ENCODE measurements at places on chromosomes 1 and 21. TPM values are rescaled to one million over a fixed set of nuclear protein-coding genes. Genes with fewer than 3 reads are reported as not detected.

DNA sequence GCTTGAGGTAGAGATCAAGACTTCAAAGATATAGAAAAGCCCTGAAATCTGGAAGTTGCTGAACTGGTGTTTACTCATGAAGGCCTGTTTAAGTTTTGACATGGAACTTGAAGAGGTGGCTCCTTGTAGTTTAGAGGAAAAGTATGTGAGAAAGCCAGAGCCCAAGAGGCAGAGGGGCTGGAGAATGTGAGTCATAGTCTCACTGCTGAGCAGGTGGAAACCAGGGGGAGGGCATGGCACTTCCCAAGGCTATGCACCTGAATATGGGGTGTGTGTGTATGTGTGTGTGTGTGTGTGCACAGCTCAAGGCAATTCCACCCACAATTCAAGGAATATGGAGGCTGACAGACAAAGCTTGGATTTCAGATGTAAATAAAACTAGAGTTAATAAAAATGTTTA, 46.8 kb upstream of the C1orf198 start:
- DNase-seq, result no peak

GRCh38 chr1:247317702-247318101, 14.0 kb downstream of the ZNF496 start:
- no peak for DNase-seq

- DNase-seq, result no peak
Measured at GRCh38 chr1:161313554-161314200, 504 bp upstream of the SDHC start.

- no peak for DNase-seq
Measured at GRCh38 chr1:4653328-4653660, 1.1 kb upstream of the AJAP1 start.

DNA sequence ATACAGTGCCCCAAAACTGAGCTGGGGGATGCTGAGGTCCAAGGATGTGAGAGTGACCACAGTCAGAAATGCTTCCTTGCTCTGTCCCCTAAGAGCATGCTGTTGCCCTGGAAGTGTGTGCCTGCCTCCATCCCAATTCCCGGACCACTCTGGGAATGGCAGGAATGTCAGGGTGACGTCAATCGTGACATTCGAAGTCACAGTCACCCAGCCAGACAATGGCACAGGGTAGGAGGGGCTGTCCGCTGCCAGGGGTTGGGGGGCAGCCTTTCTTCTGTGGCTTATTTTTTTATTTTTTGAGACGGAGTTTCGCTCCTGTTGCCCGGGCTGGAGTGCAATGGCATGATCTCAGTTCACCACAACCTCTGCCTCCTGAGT, 22.3 kb downstream of the MEF2D start:
- no peak for DNase-seq

GRCh38 chr1:227374846-227375245, 56.6 kb upstream of the CDC42BPA start:
- DNase-seq, result no peak

DNA sequence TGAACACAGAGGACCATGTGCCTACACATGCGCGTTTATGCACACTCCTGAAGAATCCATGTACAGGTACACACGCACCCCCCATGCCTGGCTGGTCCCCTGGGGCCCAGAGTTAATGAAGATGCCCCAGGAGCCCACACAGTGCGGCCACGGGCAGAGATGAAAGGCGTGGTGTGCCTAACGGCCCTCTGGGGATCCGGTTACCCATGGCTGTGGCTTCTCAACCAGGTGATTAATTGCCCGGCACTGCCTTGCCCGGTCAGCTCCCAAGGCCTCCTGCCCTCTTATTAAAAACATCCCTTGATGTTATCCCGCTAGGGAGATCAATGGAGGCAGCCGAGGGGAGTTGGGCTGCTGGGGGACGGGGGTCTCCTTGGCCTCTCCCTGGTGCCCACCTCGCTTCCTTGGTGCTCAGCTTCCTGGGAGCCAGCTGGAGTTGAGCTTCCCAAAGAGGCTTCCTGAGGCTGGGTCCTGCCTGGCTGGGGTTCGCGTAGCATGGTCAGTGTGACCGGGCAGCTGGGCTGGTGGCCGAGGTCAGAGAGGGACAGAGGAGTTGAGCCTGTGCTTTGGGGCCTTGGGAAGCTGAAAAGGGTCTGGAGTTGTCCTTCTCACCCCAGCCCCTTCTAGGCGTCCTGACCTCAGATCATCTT, 75.0 kb upstream of the WNT4 start:
- DNase-seq, result no peak

GRCh38 chr1:156082309-156083091, at the start of gene MEX3A:
TSS of gene MEX3A (minus strand) at chr1:156082465. CDS start at chr1:156081998, 467 bp downstream.
- DNase-seq, result peak; percentile 34

DNA sequence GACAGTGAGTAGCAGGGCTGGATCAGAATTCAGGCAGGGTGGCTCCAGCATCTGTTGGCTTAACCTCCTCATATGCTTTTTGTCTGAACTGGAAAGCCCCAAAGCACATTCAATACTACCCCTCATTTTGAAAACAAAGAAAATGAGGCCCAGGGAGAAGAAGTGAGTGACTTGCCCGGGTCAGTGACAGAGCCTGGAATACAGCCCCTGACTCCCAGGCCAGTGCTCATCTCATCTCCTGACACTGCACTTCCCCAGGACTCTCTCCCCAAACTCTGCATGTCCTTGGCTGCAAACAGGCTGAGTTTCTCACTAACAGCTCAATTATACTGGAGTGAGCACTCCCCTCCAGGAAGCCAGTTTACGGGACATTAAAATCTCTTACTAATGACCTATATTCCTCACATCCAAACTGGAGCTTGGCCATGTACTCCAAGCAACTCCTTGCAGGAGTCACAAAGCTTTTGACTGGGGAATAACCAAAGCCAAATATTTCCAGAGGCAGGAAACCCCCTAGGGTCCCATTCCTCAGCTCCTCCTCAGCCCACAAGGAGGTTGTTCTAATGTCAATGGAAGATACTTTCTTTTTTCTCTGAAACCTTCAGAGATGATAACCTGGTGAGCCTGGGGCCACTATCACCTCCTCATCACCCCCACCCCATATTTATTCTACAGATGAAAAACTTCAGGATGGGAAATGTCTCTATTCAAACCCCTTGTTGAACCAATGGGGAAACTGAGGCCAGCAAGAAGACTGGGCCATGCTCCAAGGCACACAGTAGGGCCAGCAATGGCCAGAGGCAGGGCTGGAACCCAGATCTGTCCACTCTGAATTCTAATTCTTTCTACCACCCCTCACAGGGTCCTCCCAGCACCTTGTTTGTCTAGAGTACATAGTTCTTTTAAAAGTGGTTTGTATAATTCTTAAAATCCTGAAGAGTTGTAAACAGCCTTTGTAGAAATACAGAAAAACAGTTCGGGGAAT, 127.0 kb downstream of the PLPP3 start:
- DNase-seq, result no peak

DNA sequence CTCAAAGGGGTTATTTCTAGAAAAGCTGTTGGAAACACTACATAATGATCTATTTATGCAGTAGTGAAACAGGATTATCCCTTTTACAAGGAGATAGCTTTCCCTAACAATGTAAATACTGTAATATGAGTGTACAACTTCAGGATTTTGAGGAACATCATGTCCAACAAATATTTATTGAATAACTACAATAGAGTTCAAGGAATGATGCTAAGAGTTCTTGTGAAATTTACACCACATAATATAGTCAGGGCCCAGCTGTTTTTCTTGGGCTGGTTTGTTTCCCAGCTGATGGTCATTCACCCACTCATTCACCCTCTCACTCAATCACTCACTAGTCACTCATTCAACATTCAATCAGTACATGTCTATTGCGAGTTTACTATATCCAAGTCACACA, 12.3 kb upstream of the LYPLAL1 start:
- no peak for DNase-seq

- no peak for DNase-seq
Measured at GRCh38 chr1:95604771-95605170, 370.8 kb downstream of the RWDD3 start.

DNA sequence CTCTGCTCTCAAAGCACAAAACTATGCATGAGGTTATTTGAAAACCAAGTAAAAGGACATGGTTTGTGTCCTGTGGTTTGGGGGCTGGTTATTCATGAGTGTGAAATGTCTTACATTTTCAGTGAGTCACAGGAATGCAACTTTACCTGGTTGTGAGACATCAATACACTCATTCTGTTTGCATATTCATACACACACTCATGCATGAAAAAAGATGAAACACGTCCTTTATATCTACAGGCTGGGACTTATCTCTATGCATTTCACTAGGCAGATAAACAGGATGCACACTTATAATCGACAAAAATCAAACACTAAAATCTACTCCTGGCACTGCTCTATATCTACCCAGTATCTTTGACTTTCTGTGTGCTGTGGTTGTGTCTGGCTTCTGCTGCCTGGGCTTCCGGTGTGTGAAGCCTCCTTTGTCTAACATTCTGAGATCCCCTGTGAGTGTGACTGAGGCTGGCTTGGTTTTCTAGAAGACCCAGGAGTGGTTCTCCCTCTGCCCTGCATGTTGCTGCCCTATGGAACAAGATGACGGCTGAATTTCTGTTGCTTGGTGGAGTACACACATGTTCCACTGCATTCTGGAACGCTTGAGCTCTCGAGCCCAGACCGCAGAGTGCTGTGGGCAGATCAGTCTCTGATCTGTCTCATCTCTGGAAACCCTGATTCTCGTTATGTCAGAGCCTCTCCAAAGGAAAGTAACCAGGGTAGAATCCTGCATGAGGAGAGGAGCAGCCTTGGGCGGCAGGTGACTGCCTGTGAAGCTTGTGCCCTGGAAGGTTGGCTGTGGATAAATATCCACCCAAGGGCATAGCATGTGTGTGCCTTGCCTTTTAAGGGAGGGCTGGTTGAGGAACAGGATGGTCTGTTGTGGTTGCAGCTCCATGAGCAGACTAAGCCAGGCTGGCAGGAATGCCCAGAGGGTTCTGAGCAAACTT, 19.7 kb upstream of the FASLG start:
- peak; percentile 17 for DNase-seq

- DNase-seq, result peak; percentile 30
Measured at GRCh38 chr1:1281533-1282321, 1.5 kb downstream of the SCNN1D start.

DNA sequence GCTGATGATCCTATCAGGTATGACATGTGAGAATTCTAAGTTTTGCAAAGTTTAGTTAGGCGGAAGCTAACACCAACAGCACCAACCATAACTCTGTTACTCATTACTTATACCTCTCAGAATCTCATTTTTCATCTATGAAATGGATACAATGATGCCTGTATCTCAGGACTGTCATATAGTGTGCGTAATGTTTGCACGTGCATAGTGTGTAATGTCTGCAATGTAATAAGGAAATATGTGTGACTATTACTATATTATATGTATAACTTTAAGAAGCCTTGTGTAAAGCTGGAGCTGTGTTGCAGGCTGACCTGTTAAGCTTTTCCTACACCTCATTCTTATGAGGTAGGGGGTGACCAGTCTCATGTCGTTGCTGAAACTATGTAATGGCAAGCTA, 13.0 kb downstream of the ADCY10 start:
- no peak for DNase-seq

DNA sequence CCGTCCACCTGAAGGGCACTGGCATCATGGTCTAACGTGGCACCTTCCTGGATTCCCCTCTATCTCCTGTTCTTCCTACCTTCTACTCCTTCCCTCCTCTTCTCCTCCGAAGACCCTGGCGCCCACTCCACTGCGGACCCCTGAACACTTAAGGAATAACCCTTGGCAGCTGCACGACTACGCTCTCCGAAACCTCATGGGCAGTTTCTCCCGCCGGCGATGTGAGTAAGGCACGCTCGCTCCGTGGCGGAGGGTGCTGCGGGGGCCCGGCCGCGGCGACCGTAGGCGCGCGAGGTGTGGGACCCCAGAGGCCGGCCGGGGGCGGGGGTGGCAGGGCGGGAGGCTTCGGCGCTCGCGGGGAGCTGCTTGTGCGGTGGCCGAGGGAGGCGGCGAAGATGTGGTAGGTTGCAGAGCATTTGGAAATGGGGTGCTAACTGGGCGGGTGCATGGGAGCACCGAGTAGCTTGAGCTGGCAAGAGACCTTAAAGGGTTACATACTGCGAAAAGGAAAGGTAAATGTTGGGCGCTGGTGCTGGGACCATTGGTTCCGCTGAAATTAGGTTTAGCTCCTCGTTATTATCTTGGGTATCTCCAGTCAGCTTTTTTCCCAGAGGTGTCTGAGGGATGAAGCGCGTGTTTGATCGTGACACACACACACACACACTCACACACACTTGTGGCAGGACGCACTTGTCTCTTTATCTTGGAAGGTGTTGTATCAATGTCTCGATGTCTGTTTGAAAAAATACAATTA, 876 bp downstream of the LRRC7 start:
- DNase-seq, result no peak

- no peak for DNase-seq
Measured at GRCh38 chr1:106755682-106756406, 300.6 kb upstream of the PRMT6 start.

DNA sequence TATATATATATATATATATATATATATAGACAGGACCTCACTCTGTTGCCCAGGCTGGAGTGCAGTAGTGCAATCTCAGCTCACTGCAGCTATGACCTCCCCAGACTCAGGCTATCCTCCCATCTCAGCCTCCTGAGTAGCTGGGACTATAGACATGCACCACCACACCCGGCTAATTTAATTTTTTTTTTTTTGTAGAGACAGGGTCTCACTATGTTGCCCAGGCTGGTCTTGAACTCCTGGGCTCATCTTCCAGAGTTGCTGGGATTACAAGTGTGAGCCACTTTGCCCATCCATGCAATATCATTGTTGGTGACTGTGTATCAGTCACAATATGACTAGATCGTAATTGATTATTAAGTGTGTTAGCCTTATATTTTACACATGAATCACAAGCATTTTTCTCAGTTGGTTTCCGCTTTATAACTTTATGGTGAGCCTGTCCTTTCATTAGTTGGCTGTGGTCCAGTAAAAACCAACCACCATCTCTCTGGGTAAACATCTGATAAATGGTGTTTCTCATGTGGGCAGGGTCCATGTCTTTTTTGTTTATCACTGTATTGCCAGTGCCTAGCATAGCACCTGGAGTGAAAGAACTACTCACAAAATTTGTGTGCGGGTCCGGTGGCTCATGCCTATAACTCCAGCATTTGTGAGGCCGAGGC, 63.6 kb downstream of the MYOM3 start:
- peak; percentile 6 for DNase-seq

DNA sequence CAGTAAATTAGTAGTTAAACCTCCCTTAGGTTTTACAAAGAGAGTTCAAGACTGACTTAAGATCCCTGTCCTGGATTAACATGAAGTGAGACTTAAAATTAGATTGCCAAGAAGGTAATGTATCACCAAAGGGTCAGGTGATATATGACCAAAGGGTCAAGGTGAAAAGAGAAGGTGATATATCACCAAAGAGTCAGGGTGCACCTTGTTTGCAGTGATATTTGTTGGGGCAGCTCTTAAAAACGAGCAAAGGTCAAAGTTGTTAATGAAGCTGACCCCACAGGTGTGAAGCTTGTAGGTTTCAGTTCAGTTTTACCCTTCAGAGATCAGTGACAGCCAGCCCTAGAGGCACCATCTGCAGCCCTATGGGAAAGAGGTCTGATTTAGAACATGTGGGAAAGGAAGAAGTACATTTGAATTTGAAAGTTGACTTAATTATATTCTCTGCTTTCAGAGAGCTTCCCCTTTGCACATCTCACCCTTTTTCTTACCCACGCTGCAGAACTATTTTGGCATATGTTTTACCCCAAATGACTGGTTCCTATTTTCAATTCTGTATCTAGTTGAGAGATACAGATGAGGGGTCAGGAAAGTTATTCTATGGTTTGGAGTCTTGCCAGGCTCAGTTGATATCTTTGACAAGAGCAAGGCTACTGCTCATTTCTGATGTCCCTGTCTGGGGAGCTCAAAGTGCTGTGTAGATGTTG, 170.8 kb downstream of the S1PR1 start:
- DNase-seq, result no peak

TMEM52 gene
- 0.13 TPM for total RNA-seq

ERICH3 gene
- total RNA-seq, result not detected

MPL gene
- total RNA-seq, result 0.13 TPM

SPRR2F gene
- not detected for total RNA-seq

NBPF26 gene
- total RNA-seq, result 4.4 TPM

Data from dermis microvascular lymphatic vessel endothelial cell (primary cell).